ENCODE measurements at places on chromosomes 7 and 10.

DNA sequence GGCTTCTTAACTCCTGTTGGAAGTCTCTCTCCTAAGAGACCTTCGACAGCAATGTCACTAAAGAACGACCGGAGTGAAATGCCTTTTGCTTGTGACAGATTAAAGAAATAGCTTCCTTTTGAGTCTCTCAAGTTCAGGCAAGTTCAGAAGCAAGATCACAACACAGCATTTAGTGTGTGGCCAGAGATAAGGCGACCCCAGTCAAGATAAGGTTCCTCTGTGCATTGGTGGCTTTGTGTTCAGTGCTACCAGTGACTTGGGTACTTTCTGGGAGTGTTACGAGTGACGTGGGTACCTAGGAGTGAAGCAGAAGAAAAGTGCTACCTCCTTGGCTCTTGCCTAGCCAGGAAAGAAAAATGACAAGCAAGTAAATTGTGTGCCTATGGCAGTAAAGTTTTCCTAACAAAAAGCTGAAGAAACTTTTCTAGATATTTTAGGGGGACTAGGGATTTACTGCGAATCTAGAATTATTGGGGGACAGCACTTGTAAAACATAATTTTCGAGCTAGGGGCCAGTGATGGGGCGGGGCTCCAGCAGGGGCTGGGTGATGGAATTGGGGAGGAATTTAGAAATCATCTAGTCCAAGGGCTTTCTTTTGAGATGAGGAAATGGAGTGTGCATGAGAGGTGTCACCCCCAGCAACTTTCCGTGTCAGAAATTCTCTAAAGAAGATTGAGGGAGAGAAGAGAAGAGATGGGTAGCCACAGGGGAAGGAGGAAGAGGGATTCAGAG lies 191.9 kb upstream of the LYZL2 start:
- no peak for DNase-seq

GRCh38 chr7:75945297-75946168 lies 30.6 kb downstream of the POR start:
- DNase-seq, result no peak

- DNase-seq, result no peak
These were observed 21.5 kb downstream of the CTAGE6 start for GRCh38 chr7:143735962-143736361.

DNA sequence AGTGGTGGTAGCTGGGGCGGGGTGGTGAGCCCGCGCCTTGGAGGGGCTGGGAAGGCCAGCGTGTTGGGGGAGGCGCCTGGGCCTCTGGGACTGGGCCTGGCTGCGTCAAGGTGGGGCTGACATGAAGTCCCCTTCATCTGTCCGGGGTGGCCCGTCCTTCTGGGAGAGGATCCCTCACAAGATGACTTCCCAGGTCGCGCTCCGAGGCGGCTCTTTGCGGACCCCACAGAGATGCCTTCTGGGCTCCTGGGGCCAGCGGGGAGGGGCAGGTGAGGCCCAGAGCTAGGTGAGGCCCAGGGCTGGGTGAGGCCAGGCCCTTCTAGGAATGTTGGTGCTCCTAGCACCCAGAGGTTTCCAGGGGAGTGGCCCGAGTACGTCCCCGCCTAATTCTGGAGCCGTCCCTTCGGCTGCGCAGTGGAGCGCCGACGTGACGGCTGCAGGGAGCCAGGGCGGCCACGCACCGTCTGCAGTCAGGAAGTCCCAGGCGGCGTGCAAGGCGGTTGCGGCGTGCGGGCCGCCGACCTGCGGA lies 58.2 kb upstream of the NUPR2 start:
- no peak for DNase-seq

DNA sequence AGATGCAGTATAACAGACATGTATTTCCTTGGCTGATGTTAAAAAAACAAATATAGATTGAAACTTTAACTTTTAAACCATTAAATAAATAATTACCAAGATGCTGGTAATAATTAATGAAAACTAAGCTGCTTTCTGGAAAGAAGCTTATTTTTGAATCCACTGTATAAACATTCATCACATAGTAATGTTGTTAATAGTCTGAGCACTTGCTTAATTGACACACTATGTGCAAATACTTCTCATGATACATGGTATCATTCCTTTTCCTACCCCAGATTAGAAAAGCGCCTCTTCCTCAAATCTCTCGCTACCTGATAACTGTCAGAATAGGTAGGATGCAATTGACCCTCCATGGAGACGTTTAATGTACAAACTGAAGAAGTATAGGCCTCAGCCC lies 15.0 kb upstream of the COL28A1 start:
- no peak for DNase-seq

- no peak for DNase-seq
These were observed 130.0 kb upstream of the LRRTM3 start for GRCh38 chr10:66795866-66796265.

DNA sequence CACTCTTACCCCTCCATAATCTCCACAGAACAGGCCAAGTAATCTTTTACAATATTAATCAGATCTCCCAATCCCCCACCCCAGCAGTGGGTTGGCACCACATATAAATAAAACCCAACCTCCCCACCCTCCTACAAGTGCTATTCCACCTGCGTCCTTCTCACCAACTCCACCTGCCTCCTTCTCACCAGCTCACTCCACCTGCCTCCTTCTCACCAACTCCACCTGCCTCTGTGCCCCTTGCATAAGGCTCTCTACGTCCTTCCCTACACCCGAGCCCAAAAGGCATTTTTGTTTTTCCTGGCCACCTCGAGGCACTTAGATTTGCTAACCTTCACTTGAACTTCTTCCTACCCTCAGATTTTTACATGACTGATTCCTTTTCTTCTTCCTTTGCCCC lies 89.7 kb downstream of the ATE1 start:
- DNase-seq, result no peak

GRCh38 chr7:68269405-68269804 lies 1272.8 kb downstream of the TYW1 start:
- no peak for DNase-seq

DNA sequence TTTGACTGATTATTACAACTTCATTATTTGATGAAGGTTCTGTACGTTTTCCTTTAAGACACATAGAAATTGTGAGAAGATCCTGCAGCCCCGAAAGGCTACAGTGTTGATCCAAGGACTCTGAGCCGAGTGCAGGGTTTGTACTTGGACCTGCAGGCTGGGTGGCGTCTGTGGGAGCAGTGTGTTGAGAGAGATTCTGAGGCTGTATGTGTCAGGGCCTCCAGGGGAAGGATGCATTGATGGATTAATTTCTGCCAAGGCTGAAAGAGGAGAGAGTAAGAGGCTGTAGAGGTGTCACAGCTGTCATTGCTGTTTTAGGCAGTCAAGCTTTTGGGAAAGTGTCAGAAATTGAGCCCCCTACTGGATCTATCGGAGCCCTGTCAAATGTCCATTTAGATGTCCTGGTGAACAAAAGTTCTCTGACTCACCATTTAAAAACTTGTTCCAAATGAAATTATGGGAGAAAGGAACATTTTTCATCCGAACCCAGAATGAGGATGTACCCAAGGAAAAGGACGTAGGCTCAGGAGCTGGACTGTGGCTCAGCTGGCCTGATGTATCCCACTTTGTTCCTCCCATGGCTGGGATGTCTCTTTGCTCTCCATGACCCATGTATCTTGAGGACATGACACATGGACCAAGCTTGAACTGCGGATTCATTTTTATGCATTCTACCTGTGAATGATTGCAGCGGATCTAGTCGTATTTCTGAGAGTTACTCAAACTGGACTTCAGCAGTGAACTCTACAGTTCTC lies 102.2 kb downstream of the TCF7L2 start:
- no peak for DNase-seq

DNA sequence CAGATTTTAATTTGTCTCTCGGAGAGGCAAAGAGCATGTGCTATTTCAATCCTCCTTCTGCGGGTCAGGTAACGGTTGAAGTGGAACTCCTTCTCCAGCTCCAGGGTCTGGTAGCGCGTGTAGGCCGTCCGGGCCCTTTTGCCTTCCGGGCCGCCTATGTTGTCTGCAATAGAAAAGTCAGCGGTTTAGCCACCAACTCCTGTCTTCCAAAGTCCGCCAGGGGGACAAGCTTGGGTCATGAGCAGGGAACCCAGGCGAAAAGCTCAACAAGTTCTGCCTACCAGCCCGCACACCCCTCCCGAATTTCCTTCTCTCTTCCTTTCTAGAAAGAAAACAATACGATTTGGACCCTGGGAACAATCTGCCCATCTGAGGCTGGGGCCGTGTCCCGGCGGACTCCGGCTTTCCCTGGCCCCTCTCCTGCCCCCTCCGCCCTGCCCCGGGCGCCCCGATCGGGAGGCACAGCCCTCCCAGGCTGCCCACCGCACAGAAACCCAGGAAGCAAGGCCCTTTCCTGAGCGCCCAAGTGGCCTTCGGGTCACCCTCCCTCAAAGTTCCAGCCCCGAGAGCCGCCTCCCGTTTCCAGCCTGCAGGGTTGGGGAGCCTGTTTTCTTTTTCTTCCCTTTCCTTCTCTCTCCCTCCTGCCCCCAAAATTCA lies 1.4 kb downstream of the HOXA5 start:
- DNase-seq, result no peak

- no peak for DNase-seq
These were observed 105.6 kb downstream of the NSUN6 start for GRCh38 chr10:18545621-18546305.

DNA sequence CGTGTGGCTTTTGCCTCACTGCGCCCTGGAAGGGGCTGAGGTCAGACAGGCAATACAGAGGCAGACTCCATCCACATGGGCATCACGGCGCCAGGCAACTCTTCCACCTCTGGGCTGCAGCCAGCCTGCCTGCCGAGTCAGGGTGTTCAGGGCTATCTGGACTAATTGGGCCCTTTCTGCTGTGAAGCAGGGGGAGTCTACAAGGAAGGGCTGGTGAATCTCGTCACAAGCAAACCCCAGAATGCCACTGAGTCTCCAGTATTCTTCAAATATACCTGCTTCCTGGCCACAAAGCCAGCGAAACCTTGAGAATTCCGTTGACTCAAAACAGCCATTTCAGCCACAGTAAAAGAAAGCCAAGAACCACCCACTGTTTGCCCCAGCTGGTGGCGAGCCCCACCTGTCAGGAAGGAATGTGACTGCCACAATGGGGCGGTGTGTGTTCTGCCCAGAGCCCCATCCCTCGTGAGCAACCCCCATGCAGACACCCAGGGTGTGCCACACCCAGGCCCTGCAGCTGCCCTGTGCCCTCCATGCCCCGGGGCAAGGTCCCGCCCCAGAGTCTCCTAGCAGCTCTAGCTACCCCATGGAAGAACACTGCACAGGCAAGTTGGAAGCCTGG lies 117.3 kb downstream of the FAM53B start:
- DNase-seq, result no peak

DNA sequence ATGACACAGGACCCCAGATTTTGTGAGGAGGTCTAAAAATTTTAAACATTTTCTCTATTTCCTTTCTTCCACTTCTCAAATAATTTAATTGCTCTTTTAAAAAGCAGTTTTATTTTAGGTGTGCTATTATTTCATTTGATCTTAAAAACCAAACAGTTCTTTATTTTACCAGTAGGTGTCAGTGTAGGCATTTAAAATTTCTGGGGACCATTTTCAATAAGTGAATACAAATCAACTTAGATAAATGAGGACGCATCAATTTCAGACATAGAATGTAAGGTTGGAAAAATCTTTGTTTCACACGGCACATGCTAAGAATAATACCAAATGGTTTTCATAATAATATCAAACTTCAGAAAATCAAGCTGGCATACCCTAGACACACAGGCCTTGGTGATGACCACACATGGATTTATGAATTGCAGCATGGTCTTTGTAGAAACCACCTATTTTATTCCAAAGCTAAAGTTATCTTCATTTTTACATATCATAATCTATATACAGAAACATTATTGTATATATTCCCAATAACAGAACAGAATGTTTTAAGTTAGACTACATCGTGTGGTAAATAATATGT lies 127.6 kb upstream of the SLC26A5 start:
- DNase-seq, result peak; percentile 14

DNA sequence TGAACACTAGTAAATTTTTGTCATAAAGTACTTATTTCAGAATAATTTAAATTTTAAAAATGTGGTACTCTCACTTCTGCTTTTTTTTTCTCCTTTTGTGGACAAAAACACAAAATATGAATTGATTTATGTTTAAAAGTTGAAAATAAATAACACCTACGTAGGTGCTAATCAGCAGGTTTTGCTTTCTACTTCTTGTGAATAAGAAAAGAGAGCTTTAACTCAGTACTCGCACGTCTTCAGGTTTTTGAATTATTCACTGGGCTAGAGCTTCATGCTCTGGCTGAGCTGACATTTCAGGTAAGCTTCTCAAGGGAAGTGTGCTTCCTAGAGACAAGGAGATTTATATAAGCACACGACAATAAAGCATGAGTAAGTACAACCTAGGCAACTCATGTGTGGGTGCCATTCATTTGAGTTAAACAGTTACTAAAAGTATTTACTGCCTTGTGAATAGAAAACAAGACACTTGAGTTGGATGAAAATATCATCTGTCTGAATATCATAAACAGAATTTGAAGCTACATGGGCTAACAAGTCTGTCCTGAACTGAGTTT lies 190.0 kb upstream of the POT1 start:
- no peak for DNase-seq

DNA sequence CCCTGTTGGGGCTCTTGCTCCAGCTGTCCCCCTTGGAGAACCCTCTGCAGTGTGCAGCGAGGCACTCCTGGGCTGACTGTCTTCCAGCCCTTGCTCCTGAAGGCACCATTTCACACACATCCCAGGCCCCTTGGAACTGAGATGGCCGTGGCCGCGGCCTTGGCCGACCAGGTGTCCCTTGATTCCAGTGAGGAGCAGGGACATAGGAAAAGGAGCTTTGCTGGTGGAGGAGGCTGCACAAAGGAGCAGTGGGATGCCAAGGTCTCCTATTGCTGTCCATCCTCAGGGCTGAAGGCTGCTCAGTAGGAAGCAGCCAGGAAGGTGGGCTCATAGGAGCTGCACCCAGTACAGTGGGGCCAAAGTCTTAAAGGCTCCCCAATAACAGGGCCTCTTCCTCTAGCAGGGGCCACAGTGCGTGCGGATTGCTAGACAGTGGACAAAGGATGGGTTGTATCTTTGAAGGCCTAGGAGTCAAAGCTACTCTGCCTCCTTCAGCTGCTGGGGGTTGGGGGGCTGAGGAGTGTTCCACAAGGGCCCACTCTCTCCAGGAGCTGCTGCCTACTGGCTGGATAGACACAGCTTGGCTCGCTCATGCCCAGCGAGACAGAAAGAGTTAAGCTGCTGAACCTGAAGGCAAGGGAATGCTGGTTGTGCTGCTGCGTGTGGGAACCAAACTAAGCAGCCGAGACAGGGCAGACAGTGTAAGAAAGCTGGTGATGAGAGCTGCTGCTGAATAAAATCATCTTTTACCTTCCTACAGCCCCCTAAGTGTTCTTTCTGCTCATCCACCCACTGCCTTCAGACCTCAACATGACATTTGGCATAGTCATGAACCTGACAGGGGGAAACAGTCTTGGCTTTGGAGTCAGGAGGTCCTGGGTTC lies 891.9 kb upstream of the ZNF722 start:
- DNase-seq, result no peak

GRCh38 chr7:78673272-78673671 lies 780.2 kb downstream of the MAGI2 start:
- peak; percentile 7 for DNase-seq

DNA sequence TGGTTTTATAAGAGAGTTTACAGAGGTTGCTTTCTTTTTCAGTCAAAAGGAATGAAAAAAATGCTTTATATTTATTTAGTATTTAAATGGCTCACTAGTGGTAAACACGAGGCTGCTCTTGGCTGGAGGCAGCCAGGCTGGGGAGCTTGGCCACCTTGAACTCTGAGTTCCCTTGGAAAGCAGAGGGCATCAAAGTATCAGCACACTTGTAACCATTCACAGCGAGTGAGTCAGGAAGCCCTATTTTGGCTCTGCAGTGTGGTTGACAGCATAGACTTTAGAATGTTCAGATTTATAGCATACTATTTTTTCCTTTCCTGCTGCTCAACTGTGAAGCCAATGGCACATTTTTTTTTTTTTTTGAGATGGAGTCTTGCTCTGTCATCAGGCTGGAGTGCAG lies 51.6 kb downstream of the CYCS start:
- no peak for DNase-seq

All from NCI-H1105 (cell line).